ENCODE measurements at places on chromosomes 5 and 9. TPM values are rescaled to one million over a fixed set of nuclear protein-coding genes. Genes with fewer than 3 reads are reported as not detected.

Gene FAM163B
- not detected for total RNA-seq

Gene KIF12
- not detected for total RNA-seq

Gene PCDHA1
- total RNA-seq = not detected

Gene AIF1L
- total RNA-seq = 0.10 TPM

Gene HRH2
- 39.8 TPM for total RNA-seq

Gene TBC1D13
- 23.0 TPM for total RNA-seq

Gene MARVELD2
- total RNA-seq = 0.17 TPM

Gene IFNB1
- not detected for total RNA-seq

Gene PCDHA9
- not detected for total RNA-seq

Gene ZNF366
- not detected for total RNA-seq

Gene ZMYND19
- 38.6 TPM for total RNA-seq

Gene PCDHGB6
- 0.37 TPM for total RNA-seq

Gene NREP
- 18.0 TPM for total RNA-seq

Gene KIAA0825
- total RNA-seq = 2.1 TPM

Gene SLC1A1
- total RNA-seq = 0.12 TPM

Gene HTR1A
- not detected for total RNA-seq

Gene HMCN2
- total RNA-seq = not detected

Gene PCDHB6
- total RNA-seq = not detected

Gene NRG2
- 0.27 TPM for total RNA-seq
